ENCODE measurements at places on chromosomes 13 and 19. TPM values are rescaled to one million over a fixed set of nuclear protein-coding genes. Genes with fewer than 3 reads are reported as not detected.

WDR62 gene
- total RNA-seq, result 1.6 TPM

DCT gene
- 0.35 TPM for total RNA-seq

POLD1 gene
- total RNA-seq, result 6.2 TPM

MTIF3 gene
- 34.1 TPM for total RNA-seq

KIR2DL3 gene
- not detected for total RNA-seq

WDR87 gene
- total RNA-seq, result not detected

BST2 gene
- 78.2 TPM for total RNA-seq

KIR3DL1 gene
- not detected for total RNA-seq

KLK10 gene
- 0.43 TPM for total RNA-seq

SIGLEC12 gene
- 0.42 TPM for total RNA-seq

GRCh38 chr13:97234236-97234635, 12.1 kb downstream of the MBNL2 start:
- no peak for DNase-seq

DNA sequence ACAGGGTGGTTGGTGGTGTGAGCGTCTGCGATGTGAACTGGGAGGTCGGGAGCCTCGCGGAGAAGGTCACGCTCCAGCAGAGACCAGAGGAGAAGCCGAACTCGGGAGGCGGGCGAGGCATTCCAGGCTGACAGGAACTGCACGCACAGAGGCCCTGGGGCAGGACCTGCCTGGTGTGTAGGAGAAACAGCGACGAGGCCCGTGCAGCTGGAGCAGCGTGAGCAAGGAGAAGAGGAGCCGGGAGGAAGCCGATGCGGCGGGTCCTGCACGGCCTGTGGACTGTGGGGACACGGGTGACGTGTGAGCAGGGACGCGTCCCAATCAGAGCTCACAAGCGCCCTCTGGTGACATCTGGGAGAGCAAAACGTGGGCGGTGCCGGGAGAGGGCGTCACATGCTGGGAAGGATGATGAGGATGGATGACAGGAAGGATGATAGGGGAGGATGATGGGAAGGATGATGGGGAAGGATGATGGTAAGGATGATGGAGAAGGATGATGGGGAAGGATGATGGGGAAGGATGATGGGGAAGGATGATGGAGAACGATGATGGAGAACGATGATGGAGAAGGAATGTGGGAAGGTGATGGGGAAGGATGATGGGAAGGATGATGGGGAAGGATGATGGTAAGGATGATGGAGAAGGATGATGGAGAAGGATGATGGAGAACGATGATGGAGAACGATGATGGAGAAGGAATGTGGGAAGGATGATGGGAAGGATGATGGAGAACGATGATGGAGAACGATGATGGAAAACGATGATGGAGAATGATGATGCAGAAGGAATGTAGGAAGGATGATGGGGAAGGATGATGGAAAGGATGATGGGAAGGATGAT, 16.1 kb upstream of the MADCAM1 start:
- DNase-seq, result peak; percentile 81

DNA sequence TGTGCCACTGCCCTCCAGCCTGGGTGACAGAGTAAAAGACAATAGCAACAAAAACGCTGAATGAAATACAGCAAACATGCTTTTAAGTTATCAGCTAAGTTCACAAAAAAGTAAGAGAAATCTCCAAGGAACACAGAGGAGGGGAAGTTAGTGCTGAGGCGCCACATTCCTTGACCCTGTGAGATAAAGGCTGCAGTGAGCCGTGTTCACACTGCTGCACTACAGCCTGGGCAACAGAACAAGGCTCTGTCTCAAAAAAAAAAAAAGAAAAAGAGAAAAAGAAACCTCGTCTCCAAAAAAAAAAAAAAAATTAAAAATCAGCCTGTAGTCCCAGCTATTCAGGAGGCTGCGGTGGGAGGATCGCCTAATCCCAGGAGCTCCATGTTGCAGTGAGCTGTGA, 16.3 kb upstream of the DOCK6 start:
- DNase-seq, result no peak

- peak; percentile 75 for DNase-seq
Observed at GRCh38 chr19:13104360-13104847, 1.7 kb upstream of the LYL1 start.

GRCh38 chr19:16882146-16882545, 6.7 kb upstream of the F2RL3 start:
- DNase-seq, result no peak

DNA sequence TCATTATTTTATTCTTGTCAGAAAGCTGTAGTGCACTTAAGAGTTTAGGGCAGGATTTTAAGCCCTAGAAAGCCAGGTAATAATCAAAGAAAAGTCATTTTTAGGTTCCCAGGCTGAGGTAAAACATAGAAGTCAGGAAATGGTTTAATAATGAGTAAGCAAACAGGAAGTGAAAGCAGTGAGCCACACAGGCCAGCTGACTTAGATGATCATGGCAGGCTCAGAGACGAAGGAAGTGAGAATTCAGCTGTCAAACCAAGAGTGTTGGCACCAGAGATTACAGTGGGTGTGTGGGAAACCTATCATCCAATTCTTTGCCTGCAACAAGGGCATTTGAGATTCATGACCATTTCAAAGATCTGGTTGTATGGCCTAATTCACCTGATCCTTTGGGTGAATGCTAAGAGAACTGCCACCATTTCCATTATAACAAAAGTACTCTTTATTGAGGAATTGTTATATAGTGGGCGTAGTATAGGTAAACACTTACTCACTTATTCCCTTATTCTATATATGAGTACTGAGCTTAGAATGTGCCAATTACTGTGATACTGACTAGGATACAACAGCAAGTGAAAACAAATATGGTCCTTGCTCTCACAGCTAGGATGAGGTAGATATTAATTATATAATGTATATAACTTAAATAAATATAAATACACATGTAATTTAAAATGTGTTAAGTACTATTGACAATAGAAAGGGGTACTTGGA, 103.7 kb upstream of the EDNRB start:
- DNase-seq, result no peak

GRCh38 chr19:45103508-45104319, 10.7 kb downstream of the PPP1R37 start:
- no peak for DNase-seq

GRCh38 chr19:869245-870177, 10.0 kb downstream of the CFD start:
- no peak for DNase-seq

- peak; percentile 80 for DNase-seq
Observed at GRCh38 chr19:36136964-36137686, 2.7 kb upstream of the CAPNS1 start.

GRCh38 chr19:16160943-16161560, 12.3 kb downstream of the CIB3 start:
- DNase-seq, result no peak

DNA sequence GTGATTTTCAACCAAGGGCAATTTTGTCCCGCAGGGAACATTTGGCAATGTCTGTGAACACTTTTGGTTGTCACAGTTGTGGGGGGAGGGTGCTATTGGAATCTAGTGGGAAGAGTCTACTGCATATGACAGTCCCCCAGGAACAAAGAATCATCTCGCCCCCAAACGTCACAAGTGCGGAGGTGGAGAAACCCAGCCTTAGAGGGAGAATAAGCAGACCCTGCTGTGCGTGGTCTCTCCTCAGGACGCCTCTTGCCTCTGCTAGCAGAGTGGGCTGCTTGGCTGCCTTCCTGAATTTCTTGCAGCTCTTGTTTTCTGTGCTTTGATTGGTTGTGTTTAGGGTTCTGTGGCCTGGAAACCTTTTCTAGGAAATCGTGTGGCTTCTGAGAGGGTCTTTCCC, 42.5 kb downstream of the NFIX start:
- no peak for DNase-seq

- no peak for DNase-seq
Observed at GRCh38 chr13:51147732-51148131, 36.7 kb upstream of the C13orf42 start.

GRCh38 chr19:13051557-13052165, 51.0 kb downstream of the LYL1 start:
- no peak for DNase-seq

DNA sequence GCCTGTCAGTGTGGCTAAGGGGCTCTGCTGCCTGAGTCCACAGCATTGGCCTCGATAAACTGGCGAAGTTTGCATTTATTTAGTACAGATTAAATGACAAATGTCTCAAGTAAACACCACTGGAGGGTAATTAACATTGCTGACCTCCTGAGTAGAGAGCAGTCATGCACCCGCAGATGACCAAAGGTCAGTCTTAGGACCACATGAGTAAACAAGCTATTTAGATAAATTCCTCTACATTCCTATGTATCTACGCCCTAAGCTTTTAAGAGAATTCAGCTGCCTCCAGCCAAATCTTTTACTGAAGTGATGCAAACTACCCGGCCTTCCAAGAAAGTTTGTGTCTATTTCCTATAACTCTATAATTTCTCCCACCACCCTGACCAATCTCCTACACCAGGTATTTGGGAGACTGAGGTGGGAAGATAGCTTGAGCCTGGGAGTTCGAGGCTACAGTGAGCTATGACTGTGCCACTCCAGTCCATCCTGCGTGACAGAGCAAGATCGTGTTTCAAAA, 22.9 kb downstream of the CD70 start:
- no peak for DNase-seq

GRCh38 chr13:97279913-97280312, 57.8 kb downstream of the MBNL2 start:
- no peak for DNase-seq

DNA sequence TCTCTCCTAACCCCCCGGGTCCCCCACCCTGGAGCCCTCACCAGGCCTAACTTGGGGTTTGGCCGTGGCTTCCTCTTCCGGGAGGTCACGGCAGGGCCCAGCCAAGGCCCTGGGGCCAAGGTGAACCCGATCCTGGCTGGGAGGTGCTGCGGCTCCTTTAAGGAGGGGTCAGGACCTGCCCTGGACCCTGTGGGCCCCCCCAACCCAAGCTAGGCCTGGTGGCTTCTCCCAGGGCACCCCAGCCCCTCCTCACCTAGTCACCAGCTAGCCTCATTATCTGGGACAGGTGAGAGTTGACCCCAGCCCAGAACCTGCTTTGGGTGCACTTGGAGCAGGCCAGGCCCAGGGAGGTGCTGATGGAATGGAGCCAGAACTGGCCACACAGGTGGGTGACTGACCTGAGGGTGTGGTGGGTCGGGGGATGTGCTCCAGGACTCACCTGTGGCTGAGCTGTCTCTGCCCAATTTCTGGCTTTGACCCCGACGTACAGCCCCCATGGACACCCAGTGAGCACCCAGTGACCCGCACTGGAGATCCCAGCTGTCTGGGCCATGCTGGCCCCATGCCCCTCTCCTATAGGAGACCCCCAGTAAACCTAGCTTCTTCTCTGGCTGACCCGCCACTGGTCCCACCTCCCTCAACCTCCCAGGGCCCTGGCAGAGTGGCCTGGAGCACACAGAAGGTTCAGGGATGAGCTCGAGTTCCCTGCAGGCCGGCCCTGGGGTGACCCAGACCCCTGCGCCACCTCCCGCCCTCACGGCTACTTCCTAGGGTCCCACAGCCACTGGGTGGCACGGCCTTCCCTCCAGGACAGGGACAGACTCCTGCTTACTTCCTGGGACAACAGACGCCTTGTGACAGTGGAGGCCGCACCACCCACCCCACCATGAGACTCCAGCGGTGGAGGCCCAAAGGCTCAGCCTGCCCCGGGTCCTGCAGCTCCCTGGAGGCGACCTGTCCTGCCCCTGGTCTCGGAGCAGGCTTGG, 6.7 kb upstream of the MKNK2 start:
- peak; percentile 34 for DNase-seq

- DNase-seq, result no peak
Observed at GRCh38 chr13:59099182-59099974, 1064.3 kb downstream of the DIAPH3 start.

DNA sequence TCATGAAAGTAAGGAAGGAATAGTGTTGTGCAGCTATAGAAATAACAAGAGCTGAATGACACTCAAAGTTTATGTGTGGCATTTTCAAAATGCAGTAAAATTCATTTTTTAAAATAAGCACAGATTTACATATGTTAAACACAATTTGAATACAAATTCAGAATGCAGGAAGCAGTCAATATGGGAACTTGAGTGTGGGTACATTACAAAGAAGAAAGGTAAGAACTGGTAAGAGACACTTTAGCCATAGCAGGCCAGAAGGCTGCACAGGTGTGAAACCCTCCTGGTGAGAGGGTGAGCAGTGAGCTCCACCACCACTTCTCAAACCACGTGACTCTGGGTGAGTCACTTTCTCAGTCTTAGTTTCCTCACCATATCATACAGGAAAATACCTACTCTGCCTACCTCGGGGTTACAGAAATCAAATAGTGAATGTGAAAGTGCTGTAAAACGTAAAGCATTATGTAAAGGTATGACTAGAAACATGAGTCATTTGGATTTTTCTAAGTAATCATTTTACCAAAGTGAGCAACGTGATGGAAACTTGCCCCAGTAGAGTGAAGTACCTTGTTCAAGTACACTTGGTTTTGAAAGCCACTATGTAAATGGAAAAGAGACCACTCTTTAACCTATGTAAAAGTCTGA, 40.5 kb downstream of the USP12 start:
- peak; percentile 24 for DNase-seq

DNA sequence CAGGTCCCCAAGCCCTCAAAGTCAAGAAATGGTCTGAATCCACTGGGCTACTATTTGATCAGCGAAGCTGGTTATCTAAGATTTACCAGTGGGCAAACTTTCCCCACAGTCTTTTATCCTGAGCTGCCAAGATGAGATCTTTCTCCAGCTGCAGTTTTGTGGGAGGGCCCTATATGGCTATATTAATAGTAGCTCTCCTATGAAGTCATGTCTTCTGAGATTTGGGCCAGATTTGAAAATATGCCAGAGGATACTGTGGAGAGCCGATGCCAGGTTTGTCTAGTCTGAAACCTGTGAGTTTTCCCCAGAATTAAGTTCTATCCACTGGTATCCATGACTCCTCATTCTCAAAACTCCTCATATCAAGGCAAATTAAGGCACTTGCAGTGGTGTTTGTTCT, 173.2 kb downstream of the FLT1 start:
- DNase-seq, result no peak

- no peak for DNase-seq
Observed at GRCh38 chr13:34038541-34039068, 220.7 kb downstream of the RFC3 start.

DNA sequence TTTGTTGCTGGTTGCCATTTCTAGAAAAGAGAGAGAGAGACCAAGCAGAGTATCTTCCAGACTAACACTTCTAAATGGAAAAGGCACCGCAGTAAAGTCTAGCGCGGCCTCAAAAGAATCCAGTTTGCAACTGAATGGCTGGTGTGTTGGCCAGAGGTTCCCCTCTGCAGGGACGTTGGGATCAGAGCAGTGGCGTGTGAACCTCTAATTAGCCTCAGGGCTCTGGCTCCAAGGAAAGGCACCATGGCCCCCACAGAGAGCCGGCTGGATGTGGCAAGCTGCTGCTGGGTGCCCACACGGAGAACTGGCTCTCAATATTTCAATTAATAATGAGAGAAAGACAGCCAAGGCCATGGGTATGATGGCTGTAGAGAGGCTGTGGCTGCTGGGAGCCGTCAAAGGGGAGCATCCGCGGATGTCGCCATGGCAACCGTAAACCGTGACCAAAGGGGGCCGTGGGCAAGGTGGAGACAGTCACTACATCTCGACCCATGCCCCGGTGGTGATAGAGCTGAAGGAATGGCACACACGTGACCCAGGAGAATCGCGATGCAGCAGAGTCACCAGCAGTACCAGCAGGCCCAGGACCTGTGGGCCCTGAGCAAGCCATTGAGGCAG, 9.5 kb downstream of the VSTM2B start:
- DNase-seq, result peak; percentile 20
